ENCODE measurements at places on chromosomes 7 and 10. TPM values are rescaled to one million over a fixed set of nuclear protein-coding genes. Genes with fewer than 3 reads are reported as not detected.

HTRA1 gene
- not detected for total RNA-seq

STEAP2 gene
- not detected for total RNA-seq

PDZD7 gene
- total RNA-seq = 0.31 TPM

AGBL3 gene
- 2.5 TPM for total RNA-seq

CTTNBP2 gene
- total RNA-seq = not detected

TLX1 gene
- total RNA-seq = not detected

TAS2R3 gene
- 1.0 TPM for total RNA-seq

FRMPD2 gene
- not detected for total RNA-seq

NPS gene
- total RNA-seq = not detected

Data from CD8-positive, alpha-beta memory T cell (primary cell).